Stimulated activated CD8-positive, alpha-beta memory T cell treated with anti-CD3 and anti-CD28 coated beads, Interleukin-15, amount 100 ng/mL, for 1 hour (primary cell): ENCODE measurements at places on chromosomes 12 and 14.

- no peak for DNase-seq
Measured at GRCh38 chr14:33508126-33509062, 442.5 kb downstream of the EGLN3 start.

- no peak for DNase-seq
Measured at GRCh38 chr12:89863968-89864367, 155.3 kb upstream of the ATP2B1 start.

DNA sequence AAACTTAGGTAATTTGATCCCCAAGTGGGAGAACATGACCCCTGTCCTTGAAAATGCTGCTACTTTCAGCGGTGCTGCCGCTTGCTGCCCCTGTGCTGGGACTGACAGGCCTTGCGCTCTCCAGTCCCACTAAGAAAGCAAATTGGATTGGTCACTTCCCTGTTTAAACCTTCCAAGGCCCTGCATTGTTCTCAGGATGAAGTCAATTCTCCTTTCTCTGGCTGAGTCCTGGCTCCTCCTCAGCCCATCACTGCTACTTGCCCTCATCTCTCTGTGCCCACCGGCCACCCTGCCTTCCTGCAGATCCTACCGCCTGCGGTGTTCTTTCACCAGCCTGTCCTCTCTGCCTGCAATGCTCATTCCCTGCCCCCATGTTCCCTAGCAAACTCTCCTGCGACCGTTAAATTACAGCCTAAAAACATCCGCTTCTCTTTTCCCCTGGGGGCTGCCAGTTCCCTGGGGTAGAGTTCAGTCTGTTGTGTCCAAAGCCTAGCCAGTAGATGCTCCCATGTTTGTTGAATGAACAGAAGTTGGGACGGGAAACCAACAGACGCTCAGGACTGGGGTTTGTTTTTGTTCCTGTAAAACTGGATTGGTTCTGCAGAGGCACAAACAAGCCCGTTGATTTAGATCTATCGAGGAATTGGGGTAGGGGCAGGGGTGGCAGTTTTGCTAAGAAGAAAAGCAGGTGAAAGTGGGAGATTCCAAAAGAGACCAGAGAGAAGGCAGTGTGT, 127.3 kb upstream of the HIF1A start:
- no peak for DNase-seq

- no peak for DNase-seq
Measured at GRCh38 chr14:58479975-58480374, 52.5 kb downstream of the KIAA0586 start.

GRCh38 chr14:42556551-42556950, 949.9 kb downstream of the LRFN5 start:
- no peak for DNase-seq

GRCh38 chr12:104433061-104433460, 23.7 kb upstream of the CHST11 start:
- DNase-seq: no peak

GRCh38 chr12:12807970-12808702, 5.0 kb upstream of the DDX47 start:
- peak; percentile 21 for DNase-seq

DNA sequence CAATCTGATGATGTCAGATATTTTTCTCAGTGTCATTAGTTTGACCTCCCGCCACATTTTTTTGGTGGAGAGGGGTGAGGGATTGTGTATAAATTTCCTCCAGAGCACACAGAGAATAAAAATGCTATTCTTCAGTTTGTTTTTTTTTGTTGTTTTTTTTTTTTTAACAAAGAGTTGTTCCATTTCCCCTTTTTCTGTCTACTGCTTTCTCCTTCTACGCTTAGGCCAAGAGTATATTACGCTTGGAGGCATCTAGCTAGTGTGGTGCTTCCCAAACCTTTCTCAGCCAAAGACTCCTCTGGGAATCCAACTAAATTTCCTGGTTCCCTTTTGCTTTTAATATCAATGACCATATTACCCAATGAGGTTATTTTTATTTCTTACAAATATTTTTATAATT, 465.6 kb downstream of the ZFP36L1 start:
- no peak for DNase-seq

GRCh38 chr12:30877105-30877875, 49.3 kb upstream of the TSPAN11 start:
- DNase-seq: no peak

GRCh38 chr14:85873006-85873405, 343.1 kb downstream of the FLRT2 start:
- no peak for DNase-seq

- no peak for DNase-seq
Measured at GRCh38 chr12:26935636-26936378, 2.0 kb downstream of the INTS13 start.

- DNase-seq: no peak
Measured at GRCh38 chr12:3632754-3633153, 120.2 kb downstream of the CRACR2A start.

GRCh38 chr14:90452366-90452765, 55.5 kb downstream of the CALM1 start:
- no peak for DNase-seq
